CD14-positive monocyte (primary cell): ENCODE measurements at places on chromosomes 16 and 17.
A peak's percentile ranks its signal among the peaks of the same experiment; 100 is the strongest.

- no peak for DNase-seq
Measured at GRCh38 chr17:48483471-48484131, 47.2 kb downstream of the HOXB1 start.

DNA sequence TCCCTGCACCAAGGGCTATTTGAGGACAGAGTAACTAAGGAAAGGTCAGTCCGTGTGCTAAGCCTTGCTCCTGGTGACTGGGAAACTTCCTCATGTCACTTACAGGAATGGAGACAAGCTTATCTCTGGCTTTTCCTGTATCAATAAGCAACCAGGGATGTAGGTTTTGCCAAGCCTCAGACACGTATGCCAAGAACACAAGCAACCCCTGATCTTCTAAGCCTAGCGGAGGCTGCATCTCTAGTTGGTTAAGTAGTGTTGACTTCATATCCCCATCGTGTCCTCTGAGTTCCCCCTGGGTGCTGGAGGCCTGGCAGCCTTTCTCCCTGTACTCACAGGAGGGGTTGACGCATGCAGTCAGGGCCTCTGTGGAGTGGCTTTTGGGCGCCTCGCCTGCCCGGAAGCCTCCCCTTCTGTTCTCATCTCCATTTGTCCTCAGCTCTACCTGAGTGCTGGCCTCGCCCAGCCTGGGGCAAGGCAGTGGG lies 1.4 kb upstream of the C1QTNF1 start:
- no peak for DNase-seq

DNA sequence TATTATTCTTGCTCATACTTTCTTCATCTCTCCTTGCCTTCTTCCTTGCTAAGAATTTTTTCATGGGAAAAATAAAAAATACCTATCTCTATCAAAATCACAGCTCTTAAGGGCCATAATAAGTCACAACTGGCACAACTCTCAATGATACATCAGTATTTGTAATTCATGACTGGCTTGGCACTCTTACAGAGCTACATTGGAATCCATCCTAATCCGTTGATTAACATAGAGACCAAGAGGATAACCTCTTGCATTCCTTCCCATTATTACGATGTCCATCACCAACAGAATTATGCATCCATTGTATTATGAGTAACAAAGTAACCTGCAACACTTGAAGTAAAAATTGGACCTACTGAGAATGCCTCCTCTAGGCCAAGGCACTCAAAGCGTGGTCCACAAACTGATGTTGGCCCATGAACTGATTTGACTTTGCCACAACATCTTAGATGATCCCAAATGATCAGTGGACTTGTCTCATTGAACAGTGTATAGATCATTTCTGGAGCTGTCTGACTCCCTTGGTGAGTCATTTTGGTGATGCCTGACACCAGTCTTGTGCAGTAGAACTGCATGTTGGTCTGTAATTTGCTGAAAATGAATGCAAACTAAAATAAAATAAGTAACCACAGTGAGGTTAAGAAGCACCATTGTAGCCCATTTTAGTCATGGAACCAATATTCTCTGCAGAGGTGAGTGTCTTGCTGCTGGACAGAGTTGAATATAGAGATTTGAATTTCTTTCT lies 163.2 kb downstream of the AXIN2 start:
- DNase-seq = no peak

DNA sequence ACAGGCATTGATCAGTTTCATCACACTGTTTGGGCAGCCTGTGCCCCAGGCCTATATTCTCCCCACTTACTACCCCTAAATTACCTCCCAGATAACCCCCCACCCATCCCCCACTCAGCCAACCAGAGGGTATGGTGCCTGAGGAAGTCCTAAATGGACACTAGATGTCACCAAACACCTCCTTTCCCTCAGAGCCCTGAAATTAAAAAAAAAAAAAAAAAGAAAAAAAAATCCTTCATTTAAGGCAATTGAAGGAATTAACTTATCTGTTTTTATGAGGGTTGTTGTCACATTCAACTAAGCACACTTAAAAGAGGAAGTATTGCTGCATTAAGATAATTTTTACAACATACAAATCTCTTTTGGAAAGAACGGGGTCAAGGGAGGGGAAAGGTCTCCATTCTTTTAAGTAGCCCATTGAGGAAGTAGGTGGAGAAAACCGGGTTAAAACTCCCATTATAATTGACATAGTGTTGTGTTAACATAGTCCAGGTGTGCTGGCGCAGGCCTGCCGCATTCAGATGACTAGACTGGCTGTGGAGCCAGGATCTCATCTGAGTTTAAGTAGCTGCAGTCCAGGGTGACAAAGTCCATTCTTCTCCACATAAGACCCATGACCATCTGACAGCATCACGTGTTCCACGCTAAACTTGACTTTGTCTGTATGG lies 46.3 kb downstream of the SNX11 start:
- DNase-seq = no peak

DNA sequence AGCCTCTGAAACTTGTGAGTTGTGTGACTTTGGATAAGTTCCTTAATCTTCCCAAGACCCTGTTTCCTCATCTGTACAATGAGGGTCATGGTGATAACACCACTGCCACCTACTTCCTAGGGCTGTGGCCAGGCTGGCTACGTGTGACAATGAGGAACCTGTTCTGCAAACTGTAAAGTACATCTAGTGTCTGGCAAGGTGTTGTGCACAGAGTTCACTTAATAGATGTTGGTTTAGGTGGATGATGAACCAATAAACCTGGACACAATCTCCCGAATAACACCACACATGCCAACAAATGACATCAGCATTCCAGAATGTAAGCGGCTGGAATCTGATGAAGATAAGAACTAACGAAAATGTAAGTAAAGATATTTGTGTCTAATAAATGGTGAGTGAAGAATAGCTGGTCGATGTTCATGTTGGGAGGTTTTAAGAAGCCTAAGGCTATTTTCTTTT lies 82.3 kb downstream of the MARCHF10 start:
- DNase-seq = no peak

GRCh38 chr16:59067205-59067604 lies 333.1 kb upstream of the GOT2 start:
- DNase-seq = peak; percentile 58

DNA sequence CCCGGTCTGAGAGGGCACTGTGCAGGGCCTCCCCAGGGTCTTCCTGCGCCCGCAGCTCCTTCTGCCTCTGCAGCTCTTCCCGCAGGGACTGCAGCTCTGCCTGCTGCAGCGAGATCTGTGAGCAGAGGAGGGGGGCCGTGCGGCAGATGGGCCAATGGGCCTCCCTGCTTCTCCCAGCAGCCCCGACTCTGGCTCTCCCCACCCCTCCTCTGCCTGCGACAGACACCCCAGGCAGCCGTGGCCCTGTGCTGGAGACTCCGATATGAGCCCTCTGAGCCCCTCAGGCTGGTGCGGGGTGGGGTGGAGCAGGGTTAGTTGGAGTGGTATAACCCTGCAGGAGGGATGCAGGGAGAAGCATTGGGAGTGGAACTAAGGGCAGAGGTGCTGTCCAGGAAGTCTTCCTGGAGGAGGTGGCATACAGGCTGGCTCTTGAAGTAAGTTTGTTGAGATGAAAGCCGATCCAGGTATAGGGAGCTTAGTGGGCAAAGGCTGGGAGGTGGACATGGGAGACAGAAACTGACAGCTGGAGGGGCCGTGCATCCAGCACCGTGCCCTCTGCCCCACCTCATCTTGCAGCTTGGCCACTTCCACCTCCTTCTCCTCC lies 5.0 kb downstream of the THOC6 start:
- no peak for DNase-seq

GRCh38 chr16:5412731-5413130 lies 315.1 kb upstream of the EEF2KMT start:
- no peak for DNase-seq

DNA sequence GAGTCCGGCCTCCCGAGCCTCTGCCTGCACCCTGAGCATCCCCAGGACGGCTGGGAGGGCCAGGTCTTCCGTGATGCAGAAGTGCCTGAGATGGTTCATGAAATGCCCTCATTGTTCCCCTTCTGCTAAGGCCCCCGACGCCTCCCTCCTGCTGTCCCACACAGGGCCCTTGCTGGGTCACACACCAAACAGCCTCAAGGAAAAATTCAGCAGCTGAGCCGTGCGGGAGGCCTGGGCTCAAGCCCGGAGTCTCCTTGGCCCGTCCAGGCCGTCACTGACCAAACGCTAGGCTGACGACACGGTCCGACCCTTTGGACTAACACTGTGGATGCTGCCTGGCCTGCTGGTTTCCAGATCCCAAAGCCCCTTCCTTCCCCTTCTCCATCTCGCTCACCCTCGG lies 90.2 kb downstream of the RTN4RL1 start:
- DNase-seq = no peak

GRCh38 chr16:50598256-50598894 lies 50.2 kb downstream of the NKD1 start:
- DNase-seq = no peak

GRCh38 chr16:9219813-9220212 lies 128.4 kb downstream of the HAPSTR1 start:
- DNase-seq = no peak

- DNase-seq = peak; percentile 50
Measured at GRCh38 chr17:20226814-20227482, 217.8 kb downstream of the SPECC1 start.

- peak; percentile 70 for DNase-seq
Measured at GRCh38 chr17:7045492-7046126, 1.7 kb upstream of the SLC16A11 start.

DNA sequence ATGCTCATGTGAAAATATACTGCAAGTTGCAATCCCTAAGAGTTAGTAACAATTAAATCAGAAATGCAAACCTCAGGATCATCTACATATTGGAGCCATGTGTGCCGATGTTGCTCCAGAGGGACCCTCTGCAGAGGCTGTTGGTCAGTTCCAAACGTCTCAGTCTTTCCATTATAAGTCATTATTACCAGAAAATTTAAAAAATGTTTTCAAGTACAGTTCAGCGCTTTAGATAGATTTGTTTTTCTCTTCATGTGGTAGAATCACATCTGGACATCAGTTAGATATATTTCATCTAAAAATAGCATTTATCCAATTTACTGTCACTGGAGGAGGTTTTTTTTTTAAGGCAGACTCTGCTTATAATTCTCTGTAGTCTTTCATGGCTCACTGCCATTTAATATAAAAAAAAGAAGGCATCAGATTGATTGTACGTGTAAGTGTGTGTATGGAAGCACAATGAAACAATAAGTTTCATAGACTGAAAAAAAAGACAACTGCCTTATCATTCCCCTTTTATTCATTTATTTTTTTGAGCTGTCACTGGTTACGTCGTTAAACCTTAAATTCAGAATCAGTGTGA lies 46.1 kb upstream of the MARCHF10 start:
- DNase-seq = no peak

DNA sequence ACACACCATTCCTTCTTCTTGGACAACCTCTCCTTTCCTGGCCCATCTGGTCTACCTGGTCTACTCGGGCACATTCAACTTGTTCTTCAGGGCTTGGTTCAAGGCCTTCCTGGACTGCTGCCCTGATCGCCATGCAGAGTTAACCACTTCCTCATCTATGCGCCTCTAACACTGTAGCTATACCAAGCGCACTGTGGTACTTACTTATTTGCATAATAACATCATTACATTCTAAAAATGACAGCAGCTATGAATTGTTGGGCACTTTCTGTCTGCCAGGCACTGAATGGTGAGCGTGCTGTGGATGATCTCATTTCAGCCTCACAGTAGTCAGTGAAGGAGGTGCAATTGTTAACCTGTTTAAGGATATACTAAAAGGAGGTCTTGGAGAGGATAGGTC lies 66.9 kb upstream of the SDK2 start:
- no peak for DNase-seq

DNA sequence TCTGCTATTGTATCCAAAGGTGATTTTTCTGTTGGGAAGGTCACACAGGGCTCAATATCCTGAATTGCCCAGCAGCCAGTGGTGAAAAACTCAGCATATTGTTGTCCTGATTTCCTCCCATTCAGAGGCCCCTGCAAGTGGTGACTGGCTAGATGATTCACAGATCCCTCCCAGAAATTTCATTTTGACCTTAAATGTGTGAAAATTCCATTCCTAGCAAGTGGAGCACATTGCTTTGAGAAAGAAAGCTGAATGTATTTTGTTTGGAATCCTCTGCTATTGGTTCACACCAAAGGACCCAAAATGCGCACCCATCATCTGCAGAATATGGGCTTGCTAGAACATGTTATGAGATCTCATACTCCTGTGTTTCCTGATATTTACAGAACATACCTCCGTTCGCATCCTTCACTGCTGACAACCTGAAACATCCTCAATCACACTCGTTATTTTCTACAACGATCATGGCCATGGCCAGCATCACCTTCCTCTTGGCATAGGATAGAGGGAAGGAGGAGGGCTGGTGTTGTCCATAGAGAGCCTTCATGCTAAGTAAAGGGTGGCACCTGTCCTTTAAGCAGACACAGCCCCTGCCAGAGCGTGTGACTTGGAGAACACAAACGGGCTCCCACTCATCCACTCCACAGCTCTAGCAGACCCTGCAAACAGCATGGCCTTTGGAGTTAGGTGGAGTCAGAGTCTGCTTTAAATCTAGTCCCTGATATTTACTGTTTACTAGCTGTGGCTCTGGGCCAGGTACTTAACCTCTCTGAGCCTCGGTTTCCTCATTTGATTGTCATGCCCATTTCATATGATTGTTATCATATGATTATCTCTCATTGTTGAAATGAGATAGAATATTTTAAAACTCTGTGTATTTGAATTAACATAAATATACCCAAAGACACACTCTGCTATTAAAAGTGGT lies 30.4 kb upstream of the NFAT5 start:
- no peak for DNase-seq

DNA sequence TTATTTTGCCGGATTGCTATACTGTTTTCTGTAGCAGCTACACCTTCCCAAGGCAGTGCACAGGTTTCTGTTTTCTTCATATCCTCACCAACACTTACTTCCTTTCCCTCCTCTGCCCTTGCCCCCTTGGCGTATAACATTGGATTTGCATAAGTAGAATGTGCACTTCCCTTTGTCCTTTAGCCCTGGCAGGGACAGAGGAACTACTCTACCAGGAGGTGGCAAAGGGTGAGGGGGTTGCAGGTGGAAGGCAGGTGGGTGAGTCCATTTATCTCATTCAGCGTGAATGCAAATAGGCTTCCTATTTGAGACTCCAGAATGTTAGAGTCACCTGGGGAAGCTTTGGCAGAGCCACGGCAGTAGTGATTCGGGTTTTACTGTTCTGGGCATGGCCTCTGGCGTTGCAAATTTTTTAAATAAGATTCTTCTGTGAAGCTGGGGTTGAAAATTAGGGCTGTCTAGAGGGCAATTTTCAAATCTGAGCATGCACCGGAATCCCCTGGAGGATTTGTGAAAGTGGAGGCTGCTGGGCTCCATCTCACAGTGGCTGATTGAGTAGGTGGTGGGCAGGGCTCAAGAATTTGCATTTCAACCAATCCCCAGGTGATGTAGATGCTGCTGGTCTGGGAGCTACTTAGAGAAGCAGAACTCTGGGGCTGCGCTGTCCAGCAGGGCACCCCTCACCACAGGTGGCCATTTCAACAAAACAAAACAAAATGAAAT lies 84.7 kb downstream of the PLCG2 start:
- no peak for DNase-seq

- DNase-seq = no peak
Measured at GRCh38 chr17:71118039-71118438, 948.7 kb downstream of the KCNJ2 start.
